Stimulated activated CD4-positive, alpha-beta T cell treated with anti-CD3 and anti-CD28 coated beads, Interleukin-15, amount 100 ng/mL, for 1 hour (primary cell): ENCODE measurements at places on chromosomes 7 and 10.

DNA sequence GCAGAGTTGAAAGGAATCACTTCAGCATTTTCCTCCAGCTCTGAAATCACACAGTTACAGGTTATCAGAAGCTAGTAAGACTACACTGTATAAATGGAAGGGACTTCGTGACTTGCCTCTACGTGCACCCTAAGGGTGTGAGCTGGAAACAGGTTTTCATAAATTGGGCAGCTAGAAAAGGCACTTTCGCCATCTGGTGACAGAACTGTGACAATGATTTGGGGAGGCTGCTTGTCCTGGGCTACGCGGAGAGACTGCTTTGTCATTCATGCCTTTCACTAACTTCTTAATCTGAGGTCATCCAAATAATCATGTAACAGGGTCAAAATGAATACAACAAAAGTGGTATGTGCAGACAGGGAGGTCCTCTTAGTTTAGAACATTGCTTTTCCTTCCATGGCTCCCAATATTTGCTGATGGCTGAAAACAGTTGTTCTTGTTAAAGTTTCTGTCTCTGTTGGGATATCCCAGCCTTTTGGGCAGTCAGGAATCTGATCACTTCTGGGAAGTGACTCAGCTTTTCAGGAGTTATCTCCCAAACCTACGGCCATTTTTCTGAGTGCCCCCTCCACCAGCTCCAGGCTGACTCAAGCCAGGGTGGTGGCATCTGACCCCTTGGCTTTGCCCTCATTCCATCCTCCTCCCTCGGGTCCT, 17.8 kb downstream of the VWC2 start:
- DNase-seq = no peak

DNA sequence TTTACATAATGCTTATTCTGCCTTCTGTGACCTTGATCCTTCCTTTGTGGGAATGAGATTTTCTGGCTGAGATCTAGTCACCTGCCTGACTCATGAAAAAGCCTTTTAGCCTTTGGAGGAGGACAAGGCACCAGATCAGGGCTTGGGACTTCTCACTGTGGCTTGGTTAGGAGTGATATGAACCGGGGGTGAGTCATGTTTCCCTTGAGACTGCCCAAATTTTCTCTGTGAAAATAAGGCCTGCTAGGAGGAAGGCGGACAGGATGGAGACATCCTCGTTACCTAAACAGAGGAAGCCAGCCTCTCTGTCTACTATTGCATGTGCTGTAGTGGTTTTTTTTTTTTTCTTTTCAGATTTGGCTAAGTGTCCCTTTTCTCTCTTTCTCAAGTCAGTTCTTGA, 57.8 kb downstream of the EVX1 start:
- no peak for DNase-seq

DNA sequence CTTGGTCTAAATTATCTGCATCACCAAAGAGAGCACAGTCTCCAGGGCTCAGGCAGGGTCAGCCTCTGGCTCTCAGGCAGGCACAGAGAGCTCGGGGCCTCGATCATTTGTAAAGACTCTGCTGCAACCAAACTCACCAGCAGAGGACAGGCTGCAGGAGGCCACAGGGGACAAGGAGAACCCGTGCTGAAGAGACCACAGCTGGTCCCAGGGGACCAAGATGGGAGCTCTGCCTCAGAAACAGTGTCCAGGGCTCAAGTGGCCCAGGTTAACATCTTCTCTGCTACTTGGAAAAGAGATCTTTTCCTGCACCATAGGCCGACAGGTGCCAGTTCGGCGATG, 543.2 kb downstream of the PTPRN2 start:
- DNase-seq = no peak

DNA sequence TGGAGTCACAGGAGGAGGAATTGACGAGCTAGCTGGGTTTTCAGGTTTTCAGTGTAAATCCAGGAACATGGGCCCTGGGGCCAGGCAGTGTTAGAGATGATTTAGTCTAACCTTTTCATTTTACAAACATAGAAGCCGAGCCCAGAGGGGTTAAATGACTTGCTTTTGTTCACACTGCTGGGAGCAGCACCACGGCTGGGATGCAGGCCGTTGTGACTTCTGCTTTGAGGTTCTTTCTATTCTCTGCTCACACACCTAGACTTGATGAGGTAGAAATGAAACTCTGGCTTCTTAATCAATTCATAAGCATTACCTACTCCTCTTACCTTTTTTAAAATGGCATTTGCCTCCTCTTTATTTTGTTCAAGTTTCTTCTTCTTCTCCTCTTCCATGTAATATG, 36.4 kb downstream of the CREB5 start:
- no peak for DNase-seq

- no peak for DNase-seq
Observed at GRCh38 chr10:131739206-131739605, 161.6 kb upstream of the PPP2R2D start.
